ENCODE measurements at places on chromosomes 6 and 20.

- DNase-seq, result no peak
Observed at GRCh38 chr20:64035066-64035932, 683 bp upstream of the C20orf204 start.

- no peak for DNase-seq
Observed at GRCh38 chr6:132003516-132004178, 52.5 kb upstream of the CCN2 start.

- no peak for DNase-seq
Observed at GRCh38 chr20:50284811-50285375, 94.3 kb downstream of the CEBPB start.

GRCh38 chr6:121305957-121306607 is 28.2 kb downstream of the TBC1D32 start:
- DNase-seq, result no peak

DNA sequence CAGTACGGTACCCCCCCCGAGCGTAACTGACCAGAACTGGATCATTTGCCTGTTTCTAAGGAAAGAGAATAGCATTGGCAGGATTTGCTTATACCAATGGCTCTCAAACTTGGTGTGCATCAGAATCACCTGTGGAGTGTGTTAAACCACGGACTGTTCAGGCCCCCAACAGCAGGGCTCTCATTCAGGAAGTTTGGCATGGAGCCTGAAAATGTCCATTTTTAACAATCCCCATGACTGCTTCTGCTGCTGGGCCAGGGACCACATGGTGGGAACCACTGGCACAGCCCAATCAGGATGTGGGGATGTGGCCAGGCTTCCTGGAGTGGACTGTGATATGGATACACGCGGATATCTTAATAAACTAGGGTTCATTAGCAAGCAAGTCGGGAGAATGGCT is 53.9 kb downstream of the GTF2H5 start:
- DNase-seq, result peak; percentile 5

GRCh38 chr20:35901678-35902544 is 52.4 kb downstream of the SCAND1 start:
- DNase-seq, result no peak

GRCh38 chr20:62953839-62954703 is 1.6 kb downstream of the SLC17A9 start:
- no peak for DNase-seq

DNA sequence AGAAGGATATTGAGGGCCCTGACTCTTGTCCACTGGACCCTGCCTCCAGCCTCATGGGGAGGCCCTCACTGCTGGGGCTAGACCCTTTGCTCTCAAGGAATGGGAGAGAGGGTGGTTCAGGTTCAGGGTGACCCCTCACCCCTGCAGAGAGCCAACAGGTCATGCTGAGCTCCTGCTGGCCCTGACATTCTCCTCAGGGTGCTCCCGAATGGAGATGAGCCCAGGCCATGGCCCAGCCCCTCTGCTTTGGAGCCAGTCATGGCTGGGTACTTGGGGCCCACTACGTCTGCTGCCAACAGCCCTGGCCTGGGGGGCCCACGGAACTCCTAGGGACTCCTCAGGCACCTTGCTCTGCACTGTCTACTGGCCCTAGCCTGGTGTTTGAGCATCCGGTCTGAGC is 49.2 kb upstream of the MLN start:
- DNase-seq, result no peak

DNA sequence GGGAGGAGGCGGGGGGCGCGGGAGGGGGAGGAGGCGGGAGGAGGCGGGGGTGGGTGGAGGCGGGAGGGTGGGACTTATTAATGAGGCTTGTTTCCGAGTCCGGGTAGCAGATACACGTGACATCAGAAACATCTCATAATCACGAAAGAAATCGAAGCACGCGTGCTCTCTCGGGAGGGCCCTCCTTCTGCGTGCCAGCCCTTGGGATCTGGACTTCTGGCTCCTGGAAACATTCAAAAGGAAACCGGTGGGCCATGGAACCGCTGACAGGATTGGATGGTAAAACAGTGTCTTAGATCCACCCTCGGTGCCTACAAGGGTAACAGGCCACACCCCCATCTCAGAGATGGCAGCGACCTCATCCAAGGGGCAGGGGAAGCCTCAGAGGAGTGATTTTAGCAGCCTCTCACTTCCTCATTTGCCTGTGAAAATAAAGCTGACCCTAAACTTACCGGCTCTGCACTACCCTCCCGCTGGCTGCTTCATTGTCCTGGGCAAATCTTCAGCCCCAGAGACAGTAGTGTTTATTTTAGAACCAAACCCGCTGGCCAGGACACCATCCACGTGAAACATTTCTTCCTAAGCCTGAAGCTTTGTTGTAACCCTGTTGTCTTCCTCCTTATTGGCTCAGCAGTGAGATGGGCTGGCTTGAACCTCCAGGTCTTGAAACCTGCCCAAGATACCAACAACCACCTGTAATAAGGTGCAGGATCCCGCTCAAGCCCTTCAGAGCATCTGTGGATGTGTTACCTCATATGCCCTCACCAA is 97.5 kb downstream of the PSMG4 start:
- peak; percentile 56 for DNase-seq

GRCh38 chr6:52304983-52305390 is 20.4 kb upstream of the MCM3 start:
- DNase-seq, result no peak

DNA sequence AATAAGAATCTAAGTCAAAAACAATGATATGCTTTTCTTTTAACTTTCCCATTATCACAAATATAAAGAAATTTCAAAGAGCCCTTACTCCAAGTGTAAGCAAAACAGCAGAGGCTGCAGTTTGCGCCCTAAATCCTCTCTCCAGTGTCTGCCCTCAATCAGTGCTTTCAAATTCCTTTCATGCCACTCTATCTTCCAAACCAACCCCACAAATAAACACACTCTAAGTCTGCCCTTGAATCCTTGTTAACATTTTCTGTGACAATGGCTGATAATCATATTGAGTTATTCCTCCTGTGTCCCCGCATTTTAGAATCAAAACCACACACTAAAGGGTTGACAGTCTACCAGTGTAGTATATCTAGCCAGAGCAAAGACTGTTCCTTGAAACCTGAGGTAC is 317.9 kb upstream of the MARCKS start:
- DNase-seq, result no peak

GRCh38 chr6:79076160-79076559 is 1.9 kb downstream of the PHIP start:
- no peak for DNase-seq

DNA sequence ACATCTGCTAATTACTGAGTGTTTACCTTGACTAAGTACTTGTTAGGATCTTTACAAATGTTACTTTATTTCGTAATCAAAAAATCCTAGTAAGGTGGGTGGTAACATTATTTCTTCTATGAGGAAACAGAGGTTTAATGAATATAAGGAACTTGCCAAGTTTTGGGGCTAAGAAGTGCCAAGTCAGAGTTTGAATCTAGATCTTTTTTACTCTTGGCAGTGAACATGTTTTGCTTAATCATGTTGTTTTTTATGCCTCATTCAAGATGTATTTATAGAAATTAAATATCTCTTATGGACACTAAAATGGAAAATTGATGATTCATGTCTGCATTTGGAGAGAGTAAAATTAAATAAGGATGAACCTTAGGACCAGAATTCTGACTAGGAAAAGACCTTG is 393.7 kb downstream of the UTRN start:
- no peak for DNase-seq

DNA sequence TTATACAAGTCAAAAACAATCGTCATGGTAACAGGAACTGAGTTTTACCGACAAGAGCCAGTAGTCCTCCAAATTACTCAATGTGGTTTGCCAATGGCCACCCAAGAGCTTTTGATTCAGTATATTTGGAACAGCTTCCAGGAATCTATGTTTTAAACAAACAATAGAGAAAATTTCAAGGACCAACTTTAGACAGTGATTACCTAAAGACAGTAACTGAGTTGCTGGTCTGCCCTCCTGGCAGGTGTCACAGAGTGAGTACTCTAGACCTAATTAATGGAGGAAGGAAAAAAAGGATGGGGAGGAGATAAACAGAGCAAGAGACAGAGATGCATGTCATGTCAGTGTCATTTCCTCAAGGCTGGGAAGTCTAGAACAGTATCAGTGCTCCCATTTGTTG is 361.3 kb upstream of the BTBD3 start:
- DNase-seq, result no peak

- no peak for DNase-seq
Observed at GRCh38 chr6:147366290-147366689, 142.2 kb upstream of the SAMD5 start.

- DNase-seq, result no peak
Observed at GRCh38 chr20:63794614-63795013, 36.5 kb downstream of the ZBTB46 start.

DNA sequence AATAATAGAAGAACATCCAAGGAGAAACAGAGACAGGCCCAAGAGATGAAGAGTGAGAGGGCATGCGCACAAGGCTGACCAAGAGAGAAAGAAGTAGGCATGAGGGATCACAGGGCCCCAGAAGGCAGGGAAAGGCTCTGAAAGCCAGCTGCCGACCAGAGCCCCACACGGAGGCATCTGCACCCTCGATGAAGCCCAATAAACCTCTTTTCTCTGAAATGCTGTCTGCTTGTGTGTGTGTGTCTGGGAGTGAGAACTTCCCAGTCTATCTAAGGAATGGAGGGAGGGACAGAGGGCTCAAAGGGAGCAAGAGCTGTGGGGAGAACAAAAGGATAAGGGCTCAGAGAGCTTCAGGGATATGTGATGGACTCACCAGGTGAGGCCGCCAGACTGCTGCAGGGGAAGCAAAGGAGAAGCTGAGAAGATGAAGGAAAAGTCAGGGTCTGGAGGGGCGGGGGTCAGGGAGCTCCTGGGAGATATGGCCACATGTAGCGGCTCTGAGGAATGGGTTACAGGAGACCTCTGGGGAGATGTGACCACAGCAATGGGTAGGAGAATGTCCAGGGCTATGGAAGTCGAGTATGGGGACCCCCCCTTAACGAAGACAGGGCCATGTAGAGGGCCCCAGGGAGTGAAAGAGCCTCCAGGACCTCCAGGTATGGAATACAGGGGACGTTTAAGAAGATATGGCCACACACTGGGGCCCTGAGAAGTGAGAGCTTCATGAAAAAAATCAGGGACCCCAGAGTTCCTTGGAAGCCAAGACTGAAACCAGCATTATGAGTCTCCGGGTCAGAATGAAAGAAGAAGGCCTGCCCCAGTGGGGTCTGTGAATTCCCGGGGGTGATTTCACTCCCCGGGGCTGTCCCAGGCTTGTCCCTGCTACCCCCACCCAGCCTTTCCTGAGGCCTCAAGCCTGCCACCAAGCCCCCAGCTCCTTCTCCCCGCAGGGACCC is 981 bp upstream of the TNF start:
- DNase-seq, result no peak

DNA sequence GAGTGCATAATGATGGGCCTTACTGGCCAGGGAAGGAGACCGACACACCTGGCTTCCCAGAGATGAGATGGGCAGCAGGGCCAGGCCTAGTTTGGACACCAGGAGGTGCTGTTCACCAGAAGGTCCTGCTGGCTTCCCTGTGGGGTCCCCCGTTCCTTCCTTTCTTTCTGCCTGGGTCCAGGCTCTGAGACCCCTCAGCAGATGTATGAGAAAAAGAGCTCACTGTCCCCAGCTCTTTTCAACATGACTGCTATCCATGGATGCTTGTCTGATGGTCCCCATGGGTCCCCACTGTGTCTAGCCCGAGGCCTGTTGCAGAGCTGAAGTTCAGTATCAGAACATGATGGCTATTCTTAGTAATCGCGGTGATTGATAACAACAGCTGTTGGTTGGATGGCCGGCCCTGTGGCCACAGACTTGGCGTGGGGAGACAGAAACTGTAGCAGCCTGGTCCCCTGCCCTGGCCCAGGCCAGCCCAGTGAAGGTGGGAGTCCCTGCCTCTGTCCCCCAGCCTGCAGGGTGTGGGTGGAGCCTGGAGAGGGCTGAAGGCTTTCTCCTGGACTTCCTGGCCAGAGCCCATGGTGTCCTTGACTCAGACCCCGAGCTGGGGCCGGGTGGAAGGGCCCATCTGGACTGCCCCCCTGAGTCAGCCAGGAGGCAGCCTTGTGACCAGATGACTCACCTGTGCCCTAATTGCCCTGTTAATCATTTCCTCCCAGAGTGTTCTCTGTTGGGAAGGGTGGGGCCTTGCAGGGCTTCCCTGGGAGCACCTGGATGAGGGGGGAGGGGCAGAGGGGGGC is 9.9 kb upstream of the BAK1 start:
- DNase-seq, result peak; percentile 34

GRCh38 chr6:142833054-142833453 is 111.9 kb downstream of the HIVEP2 start:
- DNase-seq, result no peak

DNA sequence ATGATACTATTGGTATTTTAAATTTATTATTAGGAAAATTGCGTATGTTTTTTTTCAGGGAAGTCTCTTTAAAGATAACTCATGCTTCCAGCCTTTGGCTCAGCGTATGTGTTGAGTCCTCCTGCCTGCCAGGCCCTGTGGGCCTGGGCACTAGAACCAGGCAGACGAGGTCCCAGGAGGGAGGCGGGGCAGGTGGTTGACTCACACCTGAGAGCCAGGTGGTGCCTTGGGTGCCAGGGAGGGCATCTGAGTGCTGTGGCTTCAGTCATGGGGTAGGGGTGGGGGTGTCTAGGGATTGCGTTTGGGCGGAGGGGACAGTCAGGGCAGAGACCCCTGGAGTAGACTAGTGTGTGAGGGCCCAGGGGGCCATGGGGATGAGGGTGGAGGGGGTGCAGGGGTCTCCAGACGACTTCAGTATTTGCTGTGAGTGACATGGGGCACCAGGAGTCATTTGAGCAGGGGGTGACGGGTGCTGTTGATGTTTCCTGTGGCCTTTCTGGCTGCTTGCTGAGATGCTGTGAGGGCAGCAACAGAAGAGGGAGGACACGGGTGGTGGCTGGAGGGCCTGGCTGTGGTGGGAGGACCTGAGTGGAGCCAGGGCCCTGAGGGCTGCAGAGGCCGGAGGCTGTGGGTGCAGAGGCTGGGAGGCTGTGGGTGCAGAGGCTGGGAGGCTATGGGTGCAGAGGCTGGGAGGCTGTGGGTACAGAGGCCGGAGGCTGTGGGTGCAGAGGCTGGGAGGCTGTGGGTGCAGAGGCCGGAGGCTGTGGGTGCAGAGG is 14.8 kb upstream of the ADRM1 start:
- no peak for DNase-seq

- DNase-seq, result no peak
Observed at GRCh38 chr6:67952121-67952520, 683.0 kb upstream of the ADGRB3 start.

- DNase-seq, result no peak
Observed at GRCh38 chr6:126040826-126041225, 54.5 kb downstream of the TRMT11 start.

DNA sequence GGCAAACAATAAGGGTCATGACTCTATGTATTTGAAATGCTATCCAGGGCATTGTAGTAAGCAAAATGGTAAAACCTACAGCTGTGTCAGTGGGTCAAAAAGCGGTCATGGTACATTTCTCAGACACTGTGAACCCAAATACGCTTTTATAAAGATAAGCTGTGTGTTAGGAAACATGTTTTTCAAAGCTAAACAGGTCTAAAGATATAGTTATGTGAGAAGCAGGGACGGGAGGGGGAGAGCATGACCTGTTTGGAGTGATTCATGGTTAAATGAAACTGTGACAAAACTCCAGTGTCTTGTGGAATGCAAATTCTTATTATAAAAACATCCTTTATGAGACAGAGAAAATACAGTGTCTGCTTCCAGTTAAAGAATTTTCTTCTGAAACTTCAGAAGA is 205.4 kb upstream of the BMP2 start:
- no peak for DNase-seq
